ENCODE measurements at places on chromosomes 16 and 17.

- no peak for DNase-seq
Measured at GRCh38 chr17:6384481-6384880, 50.4 kb downstream of the AIPL1 start.

DNA sequence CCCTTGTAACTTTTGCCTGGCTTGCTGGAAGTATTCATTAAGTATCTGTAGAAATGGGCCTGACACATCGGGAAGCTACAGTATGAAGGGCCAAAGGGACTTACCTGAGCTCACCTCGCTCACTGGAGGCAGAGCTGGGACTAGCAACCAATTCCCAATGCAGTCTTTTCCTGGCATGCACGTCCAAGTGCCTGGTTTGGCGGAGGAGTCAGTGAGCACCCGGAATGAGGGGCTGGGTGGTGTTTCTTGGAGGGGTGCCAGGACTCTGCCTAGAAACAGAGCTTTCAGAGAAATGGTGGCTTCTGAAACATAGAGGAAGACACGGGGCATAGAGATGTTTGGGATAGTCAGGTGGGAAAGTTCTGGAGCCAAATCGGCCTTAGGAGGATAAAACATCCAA lies 18.4 kb upstream of the GPRC5C start:
- DNase-seq = no peak

DNA sequence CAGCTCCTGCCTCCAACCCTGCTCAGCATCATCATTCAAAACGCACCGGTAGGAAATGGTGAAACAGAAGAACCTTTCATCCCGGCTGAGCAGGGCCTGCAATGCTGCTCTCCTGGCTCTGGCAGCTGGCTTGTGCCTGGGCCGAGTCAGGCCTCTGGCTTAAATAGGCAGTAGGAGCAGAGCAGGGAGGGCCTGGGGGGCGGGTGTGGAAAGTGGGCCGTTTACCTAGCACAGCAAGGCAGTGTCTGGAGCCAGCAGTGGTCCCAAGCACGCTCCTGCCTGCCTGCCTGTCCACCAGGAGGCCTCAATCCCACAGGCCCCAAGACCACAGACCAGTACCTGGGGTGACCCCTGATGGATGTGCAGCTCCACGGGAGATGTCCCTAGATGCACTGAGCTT lies 59.3 kb downstream of the SMPD3 start:
- DNase-seq = no peak

GRCh38 chr16:48958681-48959080 lies 323.0 kb downstream of the CBLN1 start:
- no peak for DNase-seq

- DNase-seq = no peak
Measured at GRCh38 chr17:76473541-76473985, 6.2 kb downstream of the AANAT start.

DNA sequence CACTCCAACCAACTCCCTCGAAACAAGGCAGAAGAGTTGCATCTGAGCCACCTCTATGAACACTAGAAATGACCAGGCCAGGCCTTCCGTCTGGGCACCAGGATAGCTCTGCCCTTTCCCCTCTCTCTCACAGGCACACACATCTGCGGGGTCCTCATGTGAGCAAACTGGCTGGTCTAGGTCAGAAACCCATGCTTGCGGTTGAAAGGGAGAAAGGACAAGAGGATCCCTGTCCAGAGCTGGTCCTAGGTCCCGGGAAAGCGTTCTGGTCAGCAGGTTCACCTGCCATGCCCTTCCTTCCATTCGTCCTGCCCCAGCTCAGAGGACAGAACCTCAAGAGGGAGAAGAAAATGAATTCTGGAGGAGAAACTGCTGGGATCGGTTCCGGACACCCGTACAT lies 2.7 kb downstream of the MNT start:
- no peak for DNase-seq

- DNase-seq = no peak
Measured at GRCh38 chr16:88536971-88537751, 33.0 kb upstream of the ZC3H18 start.

DNA sequence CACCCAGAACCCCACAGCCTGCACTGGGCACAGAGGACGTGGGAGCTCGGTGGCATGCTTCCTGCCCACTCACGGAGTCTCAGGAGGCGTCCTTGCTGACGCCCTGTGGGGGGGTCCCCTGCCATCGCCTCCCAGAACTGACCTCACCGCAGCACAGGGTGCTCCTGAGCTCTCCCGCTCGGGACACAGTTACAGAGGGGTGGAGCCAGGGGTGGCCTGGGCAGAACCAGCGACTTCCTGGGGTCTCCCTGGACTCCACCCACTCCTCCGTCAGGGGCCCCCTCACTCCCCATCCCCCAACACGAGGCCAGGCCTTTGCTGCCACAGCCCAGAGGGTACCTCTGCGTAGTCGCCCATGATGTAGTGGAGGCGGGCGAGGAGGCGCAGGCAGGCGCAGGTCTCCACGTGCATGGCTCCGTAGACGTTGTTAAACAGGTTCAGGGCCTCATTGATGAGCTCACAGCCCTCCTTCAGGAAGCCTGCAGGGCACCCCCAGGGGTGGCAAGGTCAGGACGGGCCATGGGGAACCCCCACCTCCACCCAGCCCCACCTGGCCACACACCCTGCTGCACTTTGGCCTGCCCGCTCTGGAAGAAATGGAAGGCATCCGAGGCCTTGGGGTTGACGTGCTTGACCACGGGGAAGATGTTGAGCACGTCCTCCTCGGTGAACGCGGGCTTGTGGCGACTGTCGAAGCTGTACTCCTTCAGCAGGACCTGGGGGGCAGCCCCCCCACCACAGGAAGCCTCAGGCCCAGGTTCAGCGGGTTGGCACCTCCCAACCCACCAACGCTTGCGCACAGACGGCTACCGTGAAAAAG lies 17.8 kb downstream of the CLUH start:
- DNase-seq = no peak

GRCh38 chr16:88532434-88533241 lies 37.6 kb upstream of the ZC3H18 start:
- no peak for DNase-seq

- DNase-seq = no peak
Measured at GRCh38 chr17:7740481-7741001, 23.0 kb downstream of the DNAH2 start.

- DNase-seq = no peak
Measured at GRCh38 chr16:51359141-51359955, 208.3 kb upstream of the SALL1 start.

DNA sequence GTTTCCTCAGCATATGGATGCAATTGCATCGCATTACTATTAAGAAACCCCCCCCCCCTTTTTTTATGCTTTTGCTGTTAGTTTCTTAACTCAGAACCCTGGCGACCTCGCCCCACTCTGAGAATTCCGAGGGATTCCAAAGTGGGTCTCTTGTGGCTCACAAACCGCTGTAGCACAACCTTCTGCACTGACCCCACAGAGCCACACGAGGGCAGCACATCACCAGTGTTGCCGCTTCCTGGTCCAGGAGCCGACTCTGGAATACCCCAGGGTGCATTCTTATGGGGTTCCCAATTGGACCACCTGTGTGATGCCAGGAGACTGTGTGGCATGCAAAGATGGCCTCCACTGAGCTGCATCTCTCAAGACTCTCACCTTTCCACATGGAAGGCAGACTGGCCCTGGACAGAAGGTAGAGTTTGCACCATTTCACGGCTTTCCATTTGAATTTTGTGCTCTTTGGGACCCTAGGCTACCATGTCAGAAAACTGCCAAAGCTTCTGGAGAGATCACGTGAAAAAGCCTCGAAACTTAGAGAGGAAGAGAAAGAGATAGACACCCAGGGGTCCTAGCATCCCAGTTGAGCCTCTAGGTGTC lies 432.7 kb upstream of the ASIC2 start:
- DNase-seq = peak; percentile 29

GRCh38 chr17:62164747-62165722 lies 100.0 kb upstream of the MED13 start:
- DNase-seq = no peak

DNA sequence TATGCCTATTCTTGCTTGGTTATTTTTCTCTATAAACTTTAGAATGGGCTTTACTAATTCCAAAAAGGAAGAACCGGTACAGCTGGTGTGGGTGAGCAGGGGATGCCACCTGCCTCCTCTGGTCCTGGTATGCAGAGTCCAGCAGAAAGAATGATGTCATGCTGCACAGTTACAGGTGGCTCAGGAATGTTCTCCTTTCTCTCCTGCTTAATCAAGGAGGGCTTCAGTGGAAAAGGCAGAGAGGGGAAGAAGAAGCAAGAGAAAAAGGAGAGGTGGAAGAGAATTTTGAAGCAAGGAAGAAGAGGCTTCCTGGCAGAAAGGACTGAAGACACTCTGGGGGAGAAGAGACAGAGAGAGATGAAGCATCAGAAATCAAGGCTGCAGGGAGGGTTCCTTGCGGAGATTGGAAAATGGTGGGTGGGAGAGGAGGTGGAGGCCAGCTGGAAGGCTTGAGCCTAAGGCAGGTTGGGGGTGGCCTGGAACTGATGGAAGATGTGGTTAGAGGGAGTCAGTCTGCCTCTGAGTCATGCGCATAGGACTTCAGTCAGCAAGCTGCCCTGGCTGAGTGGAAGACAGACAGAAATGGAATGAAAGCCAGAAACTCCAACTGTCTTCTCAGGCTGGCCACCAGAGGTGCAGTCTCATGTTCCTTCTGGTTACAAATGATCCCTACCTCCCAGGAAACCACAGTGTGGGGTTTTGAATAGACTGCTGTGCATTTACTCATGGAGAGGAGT lies 64.6 kb upstream of the CRHR1 start:
- peak; percentile 76 for DNase-seq

GRCh38 chr17:14282726-14283125 lies 18.2 kb upstream of the HS3ST3B1 start:
- no peak for DNase-seq

DNA sequence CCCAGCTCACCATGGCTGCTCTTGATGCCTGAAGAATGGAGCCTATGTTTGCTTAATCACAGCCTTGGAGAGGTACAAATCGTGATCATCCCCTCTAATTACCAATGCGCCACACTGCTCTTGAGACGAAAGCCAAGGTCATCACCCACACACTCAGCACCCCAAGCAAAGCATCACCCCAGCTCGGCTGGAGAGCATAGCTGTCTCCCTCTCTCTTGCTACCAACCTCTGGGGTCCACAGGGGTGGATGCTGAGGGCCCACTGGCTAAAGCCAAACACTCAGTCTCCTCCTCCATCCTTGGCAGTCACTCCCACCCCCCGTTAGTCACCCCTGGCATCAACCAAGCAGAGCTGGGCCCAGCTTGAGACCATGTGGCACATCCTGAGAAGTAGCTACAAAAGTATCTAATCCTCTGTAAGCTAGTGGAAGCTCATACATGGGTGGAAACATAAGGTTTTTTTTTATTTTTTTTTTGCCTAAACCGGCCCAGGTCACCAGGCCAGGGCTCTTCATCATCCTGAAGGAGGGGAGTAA lies 44.8 kb downstream of the PIMREG start:
- no peak for DNase-seq

DNA sequence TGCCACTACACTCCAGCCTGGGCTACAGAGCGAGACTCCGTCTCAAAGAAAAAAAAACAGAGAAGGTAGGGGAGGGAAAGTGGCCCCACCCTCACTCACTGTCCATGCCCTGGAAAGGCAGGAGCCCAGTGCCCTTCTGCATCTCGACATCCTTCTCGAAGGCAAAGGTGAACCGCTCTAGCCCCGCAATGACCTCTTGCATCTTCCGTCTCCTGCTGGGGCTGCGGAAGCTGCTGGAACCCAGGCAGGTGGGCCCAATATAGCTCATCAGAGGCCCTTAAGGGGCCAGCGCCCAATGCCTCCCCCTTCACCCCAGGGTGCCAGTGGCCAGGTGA lies at the start of gene CPSF4L:
TSS of gene CPSF4L (minus strand) at position 264 of the 335 bp plus-strand sequence. CDS start at position 202, 62 bp downstream.
- no peak for DNase-seq

GRCh38 chr16:69111876-69112230 lies 6.4 kb downstream of the HAS3 start:
- no peak for DNase-seq

DNA sequence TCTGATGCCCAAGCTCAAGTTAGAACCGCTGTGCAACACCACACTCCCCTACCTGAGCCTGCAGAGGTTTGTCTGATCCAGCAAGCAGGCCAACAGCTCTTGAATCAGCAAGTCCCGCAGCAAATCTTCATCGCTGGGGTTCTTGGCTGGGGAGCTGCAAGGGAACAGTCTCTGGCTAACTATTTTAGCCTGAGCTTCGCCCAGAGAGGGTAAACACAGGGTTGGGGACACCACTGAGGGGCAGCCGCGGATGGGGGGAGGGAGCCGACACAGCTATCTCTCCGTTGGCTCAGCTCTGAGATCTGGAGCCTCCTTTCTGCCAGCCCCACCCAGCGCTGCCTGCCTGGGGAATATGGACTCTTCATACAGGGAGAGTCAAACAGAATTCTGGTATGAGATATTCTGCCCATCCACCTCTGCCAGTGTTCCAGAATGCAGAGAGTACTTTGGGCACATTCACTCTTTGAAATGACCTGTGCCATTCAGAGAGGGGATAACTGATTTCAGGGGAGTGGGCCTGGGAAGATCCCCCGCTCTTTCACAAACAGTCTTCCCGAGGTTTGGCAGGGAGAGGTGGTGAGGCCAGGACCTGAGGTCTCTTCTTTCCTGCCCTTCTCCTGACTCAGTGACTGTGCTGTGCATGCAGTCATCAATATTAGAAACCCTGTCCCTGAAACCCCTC lies 7.4 kb downstream of the GIP start:
- no peak for DNase-seq

- DNase-seq = no peak
Measured at GRCh38 chr17:49183341-49183740, 27.0 kb downstream of the GNGT2 start.

DNA sequence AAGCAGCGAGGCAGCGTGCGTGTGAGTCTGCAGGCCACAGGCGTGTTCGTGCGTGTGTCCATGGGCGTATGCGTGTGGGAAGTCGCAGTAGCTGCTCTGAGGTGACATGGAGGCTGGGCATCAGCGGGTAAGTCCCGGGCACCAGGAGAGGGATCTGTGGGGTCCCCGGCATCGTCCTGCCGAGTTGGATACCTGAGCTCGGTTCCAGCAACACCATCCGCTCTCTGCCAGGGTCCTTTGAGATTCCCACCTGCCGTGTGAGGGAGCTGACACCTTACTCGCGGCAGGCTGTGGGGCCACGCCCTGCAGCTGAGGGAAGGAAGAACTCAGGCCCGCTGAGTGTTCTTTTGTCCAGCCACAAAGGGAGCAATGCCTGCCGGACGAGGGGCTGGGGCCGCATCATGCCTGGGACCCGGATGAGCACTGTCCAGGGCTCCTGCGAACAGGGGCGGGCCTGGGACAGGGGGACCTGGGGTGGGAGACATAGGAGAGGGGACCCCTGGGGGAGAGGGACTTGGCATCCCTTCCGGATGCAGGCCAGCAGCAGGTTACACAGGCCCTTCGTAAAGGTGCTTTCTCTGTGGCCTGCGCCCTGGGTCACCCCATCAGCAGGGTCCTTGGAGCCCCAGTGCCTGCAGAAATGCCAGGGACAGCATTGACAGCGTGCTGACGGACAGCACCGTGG lies 5.0 kb upstream of the SNAI3 start:
- no peak for DNase-seq

DNA sequence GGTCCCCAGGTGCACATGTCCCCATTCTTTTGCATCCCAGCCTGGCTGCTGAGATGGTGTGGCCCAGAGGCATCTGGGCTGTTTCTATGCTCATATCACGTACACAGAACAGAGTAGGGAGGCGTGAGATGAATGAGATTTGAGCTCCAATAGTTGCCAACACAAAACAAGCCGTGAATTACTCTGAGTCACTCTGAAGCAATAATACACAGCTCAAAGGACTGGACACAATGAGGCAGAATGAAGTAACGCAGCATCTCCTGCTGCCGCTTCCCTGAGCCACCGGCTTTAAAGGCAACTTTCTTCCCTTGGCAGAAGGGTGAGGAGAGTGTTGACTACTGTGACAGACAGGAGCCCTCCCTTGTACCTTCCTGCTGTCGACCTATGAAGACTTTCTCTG lies 33.9 kb upstream of the CLEC18B start:
- DNase-seq = no peak
